ENCODE measurements at places on chromosomes 2 and 18.

DNA sequence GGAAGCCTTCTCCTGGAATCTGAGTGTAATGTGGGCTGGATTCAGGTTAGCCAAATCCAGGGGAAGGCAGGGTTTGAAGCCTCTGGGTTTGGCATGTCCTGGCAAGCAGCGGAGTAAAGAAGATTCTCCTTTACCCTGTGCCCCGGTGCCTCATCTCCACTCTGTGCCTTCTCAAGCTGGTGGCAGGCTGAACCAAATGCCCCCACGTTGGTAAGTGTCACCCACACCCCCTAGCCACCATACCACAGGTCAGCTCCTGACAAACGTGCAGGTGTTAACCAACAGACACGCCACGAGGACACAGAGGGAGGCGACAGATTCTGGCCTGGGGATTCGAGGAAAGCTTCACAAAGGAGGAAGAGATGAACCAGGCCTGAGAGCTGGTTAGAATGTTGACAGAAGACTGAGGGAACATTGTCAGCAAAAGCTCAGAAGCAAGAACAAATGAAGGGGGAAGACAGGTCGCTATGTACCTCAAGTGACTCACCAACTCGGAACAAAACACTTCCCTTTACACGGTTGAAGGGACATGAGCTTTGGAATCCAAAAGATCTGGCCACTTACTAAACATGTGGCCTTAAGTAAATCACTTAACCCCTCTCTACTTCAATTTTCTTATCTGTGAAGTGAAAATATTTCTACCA is 85.2 kb upstream of the LCLAT1 start:
- DNase-seq = no peak

- DNase-seq = no peak
Measured at GRCh38 chr2:881204-881918, 69.3 kb upstream of the SNTG2 start.

DNA sequence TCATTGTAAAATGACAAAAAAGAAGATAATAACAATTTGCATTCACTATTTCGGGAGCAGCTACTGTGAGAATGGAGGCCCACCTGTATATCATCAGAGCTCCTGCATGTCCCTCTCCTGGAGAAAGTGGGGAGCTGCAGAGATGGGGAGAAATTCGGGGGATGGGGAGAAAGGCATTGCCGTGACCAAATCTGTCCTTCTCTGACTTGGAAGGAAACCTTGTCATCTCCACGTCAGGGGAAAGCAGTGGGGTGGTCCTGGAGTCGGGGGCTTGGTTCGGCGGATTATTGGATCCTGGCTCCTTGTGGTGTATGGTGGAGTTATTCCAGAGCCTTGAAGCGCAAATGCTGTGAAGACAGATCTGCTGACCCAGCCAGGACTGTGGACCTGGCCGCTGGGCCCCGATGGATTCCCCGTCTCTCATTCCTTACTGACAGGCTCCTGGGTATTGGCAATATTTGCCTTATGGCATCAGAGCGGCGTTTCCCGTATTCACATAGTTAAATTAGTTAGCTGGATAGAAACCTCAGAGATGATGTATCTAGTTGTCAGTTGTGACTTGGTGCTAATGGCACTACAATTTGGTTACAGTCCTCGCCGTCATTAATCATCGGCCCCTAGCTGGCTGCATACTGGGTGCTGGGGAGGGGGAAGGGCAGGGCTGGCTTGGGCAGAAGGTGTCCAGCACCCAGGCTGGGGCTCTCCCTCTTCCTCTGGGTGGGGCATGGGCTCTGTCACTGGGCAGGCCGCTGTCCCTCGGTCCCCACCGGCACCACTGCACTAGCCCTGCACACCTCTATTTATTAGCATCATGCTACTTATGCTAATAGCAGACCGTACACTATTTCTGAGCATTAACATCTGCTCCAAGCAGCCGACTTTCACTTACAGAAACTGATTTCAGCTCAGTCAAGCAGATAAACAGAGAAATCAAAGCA is 31.7 kb downstream of the CELF4 start:
- DNase-seq = no peak

DNA sequence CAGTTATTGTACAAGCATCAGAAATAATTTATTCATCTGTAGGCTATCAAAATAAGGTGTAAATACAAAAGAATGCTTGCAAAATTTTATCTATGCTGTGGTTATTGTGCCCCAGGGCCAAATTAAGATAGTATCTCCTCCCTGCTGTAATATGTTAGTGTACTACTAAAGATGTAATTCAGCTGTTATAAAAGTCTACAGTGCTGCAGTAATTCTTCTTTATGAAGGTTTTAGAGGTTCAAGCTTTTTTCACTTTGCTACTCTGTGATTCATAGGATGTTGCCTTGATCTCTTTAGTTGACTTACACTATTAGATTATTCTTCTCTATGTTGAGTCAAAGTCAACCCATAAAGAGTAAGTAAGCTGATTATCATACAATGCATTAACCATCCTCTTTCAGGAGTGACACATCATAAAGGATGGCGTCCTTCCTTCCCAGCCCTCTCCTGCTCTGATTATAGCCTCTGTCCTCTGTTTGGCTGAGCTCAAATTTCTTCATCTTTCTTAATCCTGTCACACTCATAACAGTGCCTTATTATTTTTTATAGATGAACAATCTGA is 29.3 kb upstream of the DYNAP start:
- DNase-seq = no peak

- DNase-seq = peak; percentile 2
Measured at GRCh38 chr2:96541398-96542152, 5.0 kb downstream of the ARID5A start.

DNA sequence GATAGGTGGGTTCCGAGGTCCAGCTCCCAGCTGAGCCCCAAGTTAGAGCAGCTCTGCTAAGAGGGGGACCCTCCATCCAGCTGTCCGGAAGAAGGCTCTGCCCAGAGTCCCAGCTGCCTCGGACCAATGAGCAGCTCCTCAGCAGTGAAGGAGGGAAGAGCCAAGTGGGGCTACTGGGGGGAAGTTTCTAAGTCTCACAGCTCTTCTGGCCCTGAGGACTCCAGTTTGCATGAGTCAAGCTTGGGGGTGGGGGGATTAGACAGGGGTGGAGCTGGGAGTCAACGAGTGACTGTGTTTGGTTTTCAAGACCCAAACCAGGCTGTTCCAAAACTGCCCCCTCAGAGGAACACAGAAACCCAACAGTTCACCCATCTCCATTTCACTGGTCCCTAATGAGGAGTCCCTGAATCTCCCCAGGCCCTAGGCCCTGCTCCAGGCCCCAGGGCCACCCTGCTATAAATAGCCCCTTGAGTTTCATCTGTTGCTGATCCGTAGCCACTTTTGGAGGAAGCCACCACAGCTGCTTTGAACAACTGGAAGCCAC is 100.9 kb downstream of the TNS1 start:
- no peak for DNase-seq

GRCh38 chr18:48553236-48553635 is 14.4 kb downstream of the CTIF start:
- no peak for DNase-seq

DNA sequence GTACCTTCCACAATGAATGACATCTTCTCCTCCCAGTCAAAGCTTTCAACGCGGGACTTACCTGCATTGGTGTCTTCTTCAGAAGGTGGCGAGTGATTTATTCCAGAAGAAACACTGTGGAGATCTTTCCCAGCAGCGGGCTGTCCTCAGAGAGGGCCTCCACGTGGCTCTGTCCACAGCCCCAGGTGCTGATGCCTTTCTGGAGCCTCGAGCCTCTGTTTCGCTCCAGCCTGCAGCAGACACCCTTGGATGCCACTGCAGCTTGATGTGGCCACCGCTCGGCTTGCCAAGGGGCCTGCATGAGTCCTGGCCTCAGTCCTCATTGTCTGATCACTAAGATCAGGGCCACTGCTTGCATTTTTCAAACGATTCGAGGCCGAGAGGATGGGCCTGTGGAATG is 46.6 kb upstream of the GALR1 start:
- DNase-seq = peak; percentile 32

DNA sequence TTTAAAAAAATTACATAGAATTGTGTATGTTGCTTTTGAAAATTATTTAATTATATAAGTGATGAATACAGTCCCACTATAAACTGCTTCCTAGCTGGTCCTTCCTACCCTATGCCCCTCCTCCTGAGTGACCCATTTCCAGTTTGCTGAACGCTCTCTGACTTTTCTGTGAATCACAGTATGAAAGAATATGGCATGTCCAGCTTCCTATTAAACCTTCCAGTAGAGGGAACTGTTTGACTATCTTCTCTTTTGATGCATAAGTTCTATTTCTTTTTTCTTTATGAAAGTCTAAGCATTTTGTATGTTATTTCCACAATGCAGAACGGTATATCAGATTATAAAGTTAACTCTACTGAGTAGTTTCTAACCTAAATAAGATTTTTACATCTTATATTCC is 41.3 kb downstream of the PSMG2 start:
- peak; percentile 55 for DNase-seq

GRCh38 chr2:196149948-196150347 is 21.4 kb downstream of the STK17B start:
- no peak for DNase-seq

GRCh38 chr2:168589236-168590211 is 133.5 kb downstream of the CERS6 start:
- no peak for DNase-seq

GRCh38 chr2:75587954-75588587 is 27.3 kb upstream of the EVA1A start:
- DNase-seq = no peak

DNA sequence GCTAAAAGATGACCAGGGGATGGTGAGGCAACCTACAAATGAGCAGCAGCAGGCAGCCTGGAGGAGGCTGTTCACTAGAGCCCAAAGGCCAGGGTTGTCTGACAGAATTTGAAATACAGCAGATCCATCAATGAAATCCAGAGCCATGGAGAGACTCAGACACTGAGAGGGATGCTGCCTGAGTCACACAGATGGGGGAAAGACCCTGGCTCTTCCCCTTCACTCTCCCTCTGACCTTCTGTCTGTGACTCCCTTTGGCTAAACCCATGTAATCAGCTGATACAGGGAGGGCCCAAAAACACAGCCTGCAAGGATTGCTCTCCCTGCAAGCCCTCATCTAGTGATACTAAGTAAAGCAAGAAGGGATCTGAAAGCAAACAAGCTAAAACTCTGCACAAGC is 166.5 kb upstream of the SPOPL start:
- no peak for DNase-seq

DNA sequence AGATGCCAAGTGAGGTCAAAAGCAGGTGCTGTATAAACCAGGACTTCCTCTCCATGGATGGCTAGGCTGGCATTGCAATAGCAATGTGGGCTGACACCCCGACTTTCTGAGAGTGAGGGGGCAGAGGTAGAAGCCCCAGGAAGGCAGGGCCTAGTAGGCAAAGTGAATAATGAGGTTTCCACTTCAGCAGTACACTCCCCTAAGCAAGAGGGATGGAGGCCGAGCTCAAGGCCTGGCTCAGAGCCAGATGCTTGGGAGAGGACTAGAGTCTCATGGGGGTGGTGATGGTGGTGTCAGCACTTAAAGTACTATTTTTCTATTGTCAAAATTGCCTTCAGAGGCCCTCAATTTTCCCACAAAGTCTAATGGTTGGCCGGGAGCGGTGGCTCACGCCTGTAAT is 41.6 kb upstream of the HK2 start:
- DNase-seq = peak; percentile 12

DNA sequence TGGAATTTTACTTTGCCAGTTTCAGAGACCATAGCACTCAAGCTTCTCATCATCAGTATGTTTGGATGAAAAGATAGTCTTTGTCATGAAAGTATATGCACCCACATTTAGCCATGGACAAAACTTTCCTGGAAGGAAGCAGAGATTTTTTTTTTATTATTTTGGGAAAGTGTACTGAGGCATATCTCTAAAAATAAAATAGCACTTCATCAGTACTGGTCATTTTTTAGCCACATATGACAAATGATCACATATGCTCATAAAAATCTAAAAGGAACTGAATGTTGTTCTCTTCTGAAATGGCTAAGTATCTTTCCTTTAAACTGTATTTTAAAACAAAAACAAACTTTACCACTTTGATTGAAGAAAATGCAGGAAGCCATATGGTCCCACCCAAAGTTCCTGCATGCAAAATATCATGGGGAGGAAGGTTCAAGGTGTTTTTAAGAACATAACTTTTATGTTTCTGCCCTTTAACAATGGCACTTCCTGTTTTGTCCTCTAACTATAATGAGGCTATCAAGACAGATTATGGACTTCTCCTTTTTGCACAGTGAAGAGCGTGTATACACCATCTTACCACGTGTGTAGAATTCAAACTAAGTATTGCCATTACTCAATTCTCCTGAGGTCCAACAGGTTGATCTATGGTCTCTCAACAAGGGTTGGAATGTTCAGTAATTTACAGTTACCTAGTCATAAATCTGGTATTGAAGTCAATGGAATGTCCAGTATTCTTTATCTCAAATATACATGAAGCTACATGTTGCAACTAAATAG is 77.1 kb upstream of the SLC39A10 start:
- DNase-seq = peak; percentile 42

DNA sequence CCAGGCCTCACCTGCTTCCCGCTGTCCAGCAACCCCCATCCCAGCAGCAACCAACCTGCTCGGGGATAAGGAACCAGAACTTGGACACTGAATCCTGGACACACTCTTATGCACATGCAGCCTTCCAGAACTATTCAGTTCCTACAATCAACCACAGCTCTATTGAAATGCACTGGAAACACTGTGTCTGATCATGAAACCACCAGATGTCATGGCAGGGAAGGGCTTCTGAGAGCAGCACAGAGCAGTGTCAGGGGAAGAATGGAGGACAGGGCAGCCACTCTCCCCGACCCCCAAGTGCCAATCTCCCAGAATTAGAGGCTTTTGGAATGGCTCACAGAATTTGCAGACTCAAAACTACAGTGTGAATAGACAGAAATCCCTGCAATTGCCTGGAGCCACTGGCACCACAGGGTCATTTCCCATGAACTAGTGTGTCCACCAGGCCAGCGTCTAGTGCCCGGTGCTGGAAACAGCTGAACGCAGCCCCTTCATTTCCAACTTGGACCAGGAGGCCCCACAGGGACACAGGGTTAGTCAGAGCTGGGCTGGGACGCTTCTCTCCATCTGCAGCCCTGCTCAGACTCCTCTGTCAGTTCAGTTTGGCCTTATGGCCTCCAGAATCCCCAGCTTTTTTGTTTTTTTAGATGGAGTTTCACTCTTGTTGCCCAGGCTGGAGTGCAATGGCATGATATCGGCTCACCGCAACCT is 25.5 kb downstream of the MRPL35 start:
- DNase-seq = peak; percentile 18

DNA sequence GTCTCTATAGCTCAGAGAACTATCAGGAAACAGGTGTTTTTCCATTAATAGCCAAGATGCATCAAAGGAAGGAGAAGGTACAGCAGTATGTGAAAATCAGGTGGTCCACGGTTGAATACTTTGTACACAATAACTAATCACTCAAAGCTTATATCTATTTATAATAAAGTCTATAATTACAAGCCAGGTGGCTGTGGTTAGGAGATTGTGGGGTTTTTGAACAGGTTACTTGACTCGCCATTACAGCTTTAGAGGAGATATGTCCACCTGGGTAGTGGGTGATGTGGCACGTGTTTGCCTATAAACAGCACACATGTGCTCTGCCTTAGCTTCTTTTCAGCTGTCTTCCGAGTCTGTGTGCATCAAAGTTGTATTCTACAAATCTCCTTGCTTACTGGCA is 892.2 kb upstream of the ZEB2 start:
- no peak for DNase-seq

- DNase-seq = no peak
Measured at GRCh38 chr2:42216694-42217093, 47.5 kb downstream of the EML4 start.
